ENCODE measurements at places on chromosomes 16 and 17.

DNA sequence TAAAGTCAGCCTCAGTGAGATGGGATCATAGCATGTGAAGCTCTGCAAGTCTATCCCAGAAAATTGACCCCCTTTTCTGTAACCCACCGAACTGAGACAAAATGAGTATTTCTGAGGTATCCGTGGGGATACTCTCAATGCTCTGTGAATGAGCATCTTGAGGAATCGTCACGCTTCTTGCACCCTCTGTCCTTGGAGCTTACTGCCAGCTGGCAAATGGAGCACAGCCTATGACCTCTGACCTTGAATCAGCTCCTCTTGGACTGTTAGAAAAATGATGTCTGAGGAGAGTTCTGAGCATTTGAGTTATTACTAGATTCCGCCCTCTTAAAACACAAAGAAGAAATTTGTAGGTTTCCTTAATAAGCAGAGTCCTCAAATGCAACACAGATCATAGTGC lies 342.1 kb downstream of the ZFHX3 start:
- DNase-seq = no peak

DNA sequence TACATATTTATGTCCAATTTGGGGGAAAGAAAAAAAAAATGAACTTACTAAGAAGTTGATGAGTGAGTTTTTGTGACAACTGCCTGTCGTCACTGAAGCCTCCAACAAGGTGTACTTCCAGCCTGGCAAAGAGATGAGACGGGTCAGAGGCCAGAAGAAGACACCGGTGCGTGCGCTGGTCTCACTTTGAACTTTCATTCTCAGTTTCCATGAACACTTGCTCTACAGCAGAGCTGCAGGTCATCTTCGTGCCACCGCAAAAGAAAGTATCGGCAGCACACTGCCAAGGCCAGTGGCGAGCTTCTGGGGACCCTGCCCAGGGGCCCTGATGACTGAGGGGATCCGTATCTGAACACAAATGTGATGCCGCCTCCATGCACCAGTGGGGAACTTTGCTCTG lies 11.6 kb downstream of the NTAN1 start:
- no peak for DNase-seq

DNA sequence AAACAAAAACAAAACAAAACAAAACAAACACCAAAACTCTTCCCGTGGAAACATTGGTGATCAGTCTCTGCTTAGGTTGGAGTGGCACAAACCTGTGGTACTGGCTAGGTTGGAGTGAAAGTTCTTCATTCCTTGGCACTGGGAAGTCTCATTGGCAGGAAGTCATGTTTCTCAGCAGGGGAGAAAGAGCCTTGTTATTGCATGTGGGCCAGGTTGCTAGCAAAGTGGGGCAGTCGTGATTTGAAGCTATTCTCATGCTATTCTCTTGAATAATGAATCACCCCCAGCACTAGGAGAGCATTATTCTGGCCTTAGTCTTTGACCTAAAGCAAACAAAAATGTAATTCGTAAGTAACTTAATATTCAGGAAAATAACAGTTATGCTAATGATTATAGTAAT lies 24.3 kb upstream of the B4GALNT2 start:
- peak; percentile 6 for DNase-seq

GRCh38 chr17:66995944-66996343 lies 31.4 kb downstream of the CACNG4 start:
- DNase-seq = no peak

DNA sequence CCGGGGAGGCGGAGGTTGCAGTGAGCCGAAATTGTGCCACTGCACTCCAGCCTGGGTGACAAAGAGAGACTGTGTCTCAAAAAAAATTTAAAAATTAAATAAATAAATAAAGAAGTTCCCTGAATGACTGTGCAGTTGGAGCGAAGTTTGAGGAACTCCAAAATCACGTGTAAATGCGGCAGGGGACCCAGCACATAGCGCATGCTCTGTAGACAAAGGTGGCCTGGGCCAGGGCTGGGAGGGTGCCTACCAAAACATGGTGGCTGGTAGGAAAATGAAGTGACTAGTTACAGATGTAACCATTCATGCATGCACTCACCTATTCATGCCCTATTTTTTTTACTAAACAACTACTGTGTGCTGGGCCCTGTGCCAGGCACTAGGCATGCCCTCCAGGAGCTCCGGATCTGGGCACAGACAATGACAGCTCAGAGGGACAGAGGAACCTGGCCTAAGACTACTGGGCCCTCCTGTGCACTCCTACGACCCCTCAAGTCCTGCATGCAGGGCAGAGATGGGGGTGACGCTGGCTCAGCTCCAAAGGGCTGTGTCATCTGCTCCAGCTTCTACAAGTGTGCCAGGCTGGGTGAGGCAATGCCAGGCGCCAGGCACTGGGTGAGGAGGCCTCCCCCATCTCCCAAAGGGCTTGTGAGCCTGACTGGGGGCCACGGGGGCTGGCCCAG lies 65.3 kb downstream of the RMI2 start:
- no peak for DNase-seq

- no peak for DNase-seq
Measured at GRCh38 chr17:73250851-73251640, 10.6 kb downstream of the CPSF4L start.

DNA sequence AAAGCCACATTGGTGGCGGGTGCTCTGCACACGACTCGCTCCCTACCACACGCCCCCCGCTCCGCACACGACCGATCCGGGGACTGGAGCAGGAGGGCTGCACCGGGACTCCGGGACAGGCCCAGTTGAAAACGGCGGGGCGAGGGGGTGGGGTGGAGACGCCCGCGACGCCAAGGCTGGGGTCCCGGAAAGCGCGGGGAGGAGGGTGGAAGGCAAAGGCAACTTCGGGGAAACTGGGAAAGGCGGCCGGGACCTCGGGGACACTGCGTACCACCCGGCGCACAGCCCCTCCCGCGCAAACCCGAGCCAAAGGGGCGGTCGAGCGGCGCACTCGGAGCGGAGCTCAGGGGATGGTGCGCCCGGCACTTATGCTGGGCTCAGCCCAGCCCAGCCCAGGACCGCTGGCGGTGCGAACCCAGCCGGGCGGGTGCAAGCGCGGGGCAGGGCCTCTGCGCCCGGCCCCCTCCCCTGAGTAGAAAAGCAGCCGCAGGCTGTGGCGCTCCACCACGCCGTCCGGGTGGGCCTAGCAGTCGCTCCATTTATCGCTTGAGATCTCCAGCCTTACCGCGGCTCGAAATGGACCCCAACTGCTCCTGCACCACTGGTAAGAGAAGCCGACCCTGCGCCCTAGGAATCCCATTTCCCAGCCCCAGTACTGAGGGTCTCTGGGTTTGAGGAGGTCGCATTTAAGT lies at the start of gene MT1M:
Gene MT1M (plus strand): TSS at position 504 of the 692 bp plus-strand sequence. CDS start 73 bp downstream, at position 577.
- no peak for DNase-seq

- DNase-seq = no peak
Measured at GRCh38 chr16:85750827-85751697, at the start of gene C16orf74. Gene C16orf74, minus strand, starts transcription at chr16:85751096. Its CDS starts 15,879 bp downstream, at chr16:85735217.

DNA sequence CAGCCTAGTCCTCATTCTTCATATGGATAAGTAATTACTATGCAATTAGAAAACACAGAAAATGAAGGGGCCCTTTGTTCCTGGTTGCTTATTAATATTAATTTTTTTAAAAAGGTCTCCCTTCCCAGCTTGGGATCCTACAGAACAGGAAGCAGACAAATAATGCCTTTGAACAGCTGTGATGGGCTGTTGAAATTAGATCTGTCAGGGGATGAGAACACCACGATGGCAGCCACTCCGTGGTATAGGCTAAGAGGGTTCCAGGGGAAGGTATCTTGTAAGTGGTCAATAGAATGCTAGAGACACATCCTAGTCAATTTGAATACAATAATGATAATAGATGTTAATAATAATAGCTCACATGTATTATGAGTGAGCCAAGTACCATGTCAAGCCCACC lies 83.1 kb downstream of the CCDC182 start:
- DNase-seq = no peak

GRCh38 chr17:14201021-14201987 lies 35.4 kb downstream of the CDRT15 start:
- no peak for DNase-seq

DNA sequence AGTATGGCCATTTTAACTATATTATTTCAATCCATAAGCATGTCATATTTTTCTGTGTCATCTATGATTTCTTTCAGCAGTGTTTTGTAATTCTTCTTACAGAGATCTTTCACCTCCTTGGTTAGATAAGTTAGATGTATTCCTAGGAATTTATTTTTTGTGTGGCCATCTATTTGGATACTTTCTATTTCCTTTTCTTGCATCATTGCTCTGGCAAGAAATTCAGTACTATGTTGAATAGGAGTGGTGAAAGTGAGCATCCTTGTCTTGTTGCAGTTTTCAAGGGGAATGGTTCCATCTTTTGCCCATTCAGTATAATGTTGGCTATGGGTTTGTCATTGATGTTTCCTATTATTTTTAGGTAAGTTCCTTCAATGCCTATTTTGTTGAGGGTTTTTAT lies 15.1 kb upstream of the ABCA9 start:
- DNase-seq = no peak

DNA sequence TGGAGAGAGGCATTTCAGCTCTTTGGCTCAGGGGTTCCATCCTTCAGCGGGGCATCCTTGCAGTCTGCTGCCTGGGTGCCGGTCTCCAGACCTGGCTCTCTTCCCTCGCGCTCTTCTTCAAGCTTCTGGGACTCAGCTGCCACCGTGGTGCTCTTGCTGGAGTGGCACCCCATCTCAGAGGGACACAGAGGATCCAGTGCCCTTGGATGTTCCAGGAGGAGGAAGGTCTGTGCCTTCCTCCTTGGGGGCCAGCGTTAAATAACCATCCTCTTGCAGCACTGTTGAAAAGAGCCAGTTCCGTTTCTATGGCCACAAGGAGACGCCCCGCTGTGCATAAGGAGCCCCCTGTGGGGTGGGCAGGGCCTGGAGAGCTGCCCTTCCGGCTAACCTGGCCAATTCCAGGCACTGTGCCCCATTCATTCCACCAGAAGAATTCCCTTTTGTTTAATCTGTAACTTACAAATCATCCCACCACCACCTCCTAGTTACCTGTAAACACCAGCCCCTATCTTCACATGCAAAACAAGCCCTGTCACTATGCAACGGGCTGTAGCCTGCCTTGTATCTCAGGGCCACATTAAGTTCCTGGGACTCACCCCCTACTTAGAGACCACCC lies 8.6 kb downstream of the CHD9NB start:
- no peak for DNase-seq

- no peak for DNase-seq
Measured at GRCh38 chr17:76276461-76277299, 11.5 kb downstream of the UBALD2 start.

Data from fibroblast of skin of left biceps (primary cell).